D721Med (cell line): ENCODE measurements at places on chromosomes 4 and X.

GRCh38 chr4:79979785-79980437, 93.1 kb downstream of the ANTXR2 start:
- no peak for DNase-seq

DNA sequence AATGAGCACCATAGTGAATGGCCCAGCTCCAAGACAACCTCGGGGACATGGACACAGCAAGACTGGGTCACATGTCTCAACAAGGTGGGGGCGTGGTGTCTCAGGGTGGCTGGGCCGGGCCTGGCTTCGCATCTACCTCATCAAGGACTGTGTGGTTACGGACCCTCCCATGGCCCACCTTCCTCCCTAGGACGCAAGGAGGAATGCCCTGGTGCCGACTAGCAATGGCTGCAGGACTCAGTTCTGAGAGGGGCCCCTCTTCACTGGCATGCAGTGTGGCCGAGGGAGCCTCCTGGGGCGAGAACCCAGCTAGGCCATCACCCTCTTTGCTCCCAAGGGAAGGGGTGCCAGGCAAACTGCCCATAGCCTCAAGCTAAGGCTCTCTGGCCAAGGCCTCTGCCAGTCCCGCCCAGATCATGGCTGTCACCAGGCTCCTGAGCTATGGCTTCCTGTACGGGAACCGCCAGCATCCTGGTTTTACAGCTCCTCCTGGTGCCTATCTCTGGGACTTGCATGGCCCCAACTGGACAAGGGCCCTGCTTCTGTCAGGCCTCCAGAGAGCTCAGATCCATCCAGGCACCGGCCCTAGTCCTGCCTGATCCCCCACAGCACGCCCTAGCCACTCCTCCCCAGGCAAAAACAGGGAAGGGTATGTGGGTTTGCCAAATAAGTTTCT, 218.0 kb upstream of the AGTR2 start:
- DNase-seq: no peak

DNA sequence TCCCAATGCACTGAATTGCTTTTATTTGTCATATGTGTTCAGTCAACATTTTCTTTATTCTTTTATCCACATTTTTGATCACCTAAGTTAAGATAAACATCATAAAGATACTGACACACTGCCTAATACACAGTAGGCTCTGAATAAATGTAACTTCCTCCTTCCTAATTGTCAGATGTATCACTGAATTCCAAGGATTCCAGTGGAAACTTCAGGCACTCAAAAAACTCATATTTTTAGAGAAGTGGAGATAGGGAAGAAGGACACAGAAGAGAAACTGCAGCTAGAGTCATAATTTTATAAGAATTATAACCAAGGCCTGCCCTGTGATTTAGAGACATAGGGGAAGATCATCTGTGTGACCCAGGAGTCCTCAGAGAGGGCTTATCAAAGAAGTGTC, 753.3 kb downstream of the ADGRL3 start:
- DNase-seq: no peak

DNA sequence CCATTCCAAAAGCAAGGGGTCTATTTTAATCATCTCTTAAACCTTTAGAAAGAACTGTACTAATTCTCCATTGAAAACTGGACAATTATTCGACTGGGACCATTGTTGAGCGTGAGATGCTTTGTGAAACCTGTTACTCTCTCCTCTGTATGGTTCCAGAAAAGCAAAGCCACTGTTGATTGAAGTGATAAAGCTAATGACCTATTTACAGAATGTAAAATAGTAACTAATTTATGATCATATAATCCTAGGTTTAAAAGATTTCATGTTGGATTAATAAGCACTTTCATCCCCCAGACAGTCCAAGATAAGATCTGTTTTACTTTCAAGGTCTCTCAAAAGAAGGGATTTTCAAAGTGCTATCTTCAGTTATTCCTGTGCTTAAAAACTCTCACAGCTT, 614.5 kb downstream of the TMA16 start:
- no peak for DNase-seq
